PC-3 (cell line): ENCODE measurements at places on chromosomes 2 and 18. TPM values are rescaled to one million over a fixed set of nuclear protein-coding genes. Genes with fewer than 3 reads are reported as not detected.

DNA sequence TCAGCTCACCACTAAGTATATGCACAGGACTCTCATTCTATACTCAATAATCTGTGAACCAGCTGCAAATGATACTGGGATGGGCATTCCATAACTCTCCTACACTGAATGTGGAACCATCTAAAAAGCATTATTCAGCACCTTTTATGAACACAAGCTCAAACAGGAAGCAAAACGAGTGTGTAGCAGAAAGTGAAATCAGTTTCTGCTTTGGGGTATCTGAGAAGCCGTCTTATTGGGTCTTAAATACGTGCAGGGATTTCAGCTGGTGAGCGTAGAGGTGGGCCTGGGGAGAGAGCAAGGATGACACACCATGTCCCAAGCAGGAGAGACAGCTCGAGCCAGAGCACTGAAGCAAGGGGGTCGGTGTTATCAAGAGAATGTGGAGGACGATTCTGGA, 120.0 kb upstream of the TTN start:
- no peak overlapping the region for H3K4me3 ChIP-seq
- no peaks in the 10 kb centered on the region for H3K36me3 ChIP-seq
- H3K27me3 ChIP-seq, result no peaks in the 10 kb centered on the region

Gene CNTNAP5
- not detected in 2 replicates for total RNA-seq

- H3K27ac ChIP-seq, result no peak overlapping the region
- H3K4me3 ChIP-seq, result no peak overlapping the region
- no peaks in the 10 kb centered on the region for H3K4me1 ChIP-seq
- H3K27me3 ChIP-seq, result no peaks in the 10 kb centered on the region
- peak; percentile 29 for DNase-seq
These were observed 161.8 kb downstream of the SOCS6 start for GRCh38 chr18:70450426-70451253.

- no peaks in the 10 kb centered on the region for H3K27me3 ChIP-seq
- DNase-seq, result no peak
- H3K4me1 ChIP-seq, result no peaks in the 10 kb centered on the region
- no peaks in the 10 kb centered on the region for H3K36me3 ChIP-seq
These were observed 144.1 kb downstream of the SMAD7 start for GRCh38 chr18:48806551-48807261.

DNA sequence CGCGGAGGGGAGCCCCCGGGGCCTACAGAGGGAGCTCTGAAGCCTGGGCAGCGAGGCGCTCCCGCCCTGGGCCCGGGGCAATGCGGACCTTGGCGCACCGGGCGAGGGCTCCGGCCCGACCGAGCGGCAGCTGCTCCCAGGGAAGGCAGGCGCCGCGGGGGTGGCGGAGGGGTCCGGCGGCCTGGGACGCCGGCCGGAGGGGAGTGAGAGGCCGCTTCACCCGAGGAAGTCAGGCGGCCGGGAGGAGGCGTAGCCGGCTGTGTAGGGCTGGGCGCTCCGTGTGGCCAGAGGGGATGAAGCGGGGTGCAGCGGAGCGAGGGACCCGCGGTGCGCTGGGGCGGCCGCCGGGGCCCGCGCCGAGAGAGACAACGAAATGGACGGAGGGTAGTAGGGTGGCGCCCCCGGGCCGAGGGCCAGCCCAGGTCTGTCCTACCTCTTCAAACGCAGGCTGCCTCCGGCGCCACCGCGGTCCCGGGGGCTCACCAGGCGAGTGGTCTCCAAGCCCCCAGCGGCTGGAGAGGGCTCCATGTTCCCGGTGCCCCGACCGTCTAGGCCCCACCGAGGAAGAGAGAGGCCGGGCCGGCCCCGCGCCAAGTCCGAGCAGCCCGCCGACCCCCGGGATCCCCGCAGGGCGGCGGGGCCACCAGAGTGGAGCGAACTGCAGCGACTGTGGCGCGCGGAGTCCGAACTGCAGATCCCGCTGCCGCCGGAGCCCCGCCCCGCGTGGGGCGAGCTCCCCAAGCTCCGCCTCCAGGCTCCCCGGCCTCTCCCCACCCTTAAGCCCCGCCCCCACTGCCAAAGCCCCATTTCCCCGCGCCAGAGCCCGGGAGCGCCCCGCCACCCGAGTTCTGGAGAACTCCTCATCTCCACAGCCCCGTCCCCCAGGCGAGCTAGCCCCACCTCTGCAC, at the start of gene SLC30A3:
Gene SLC30A3, minus strand, starts transcription at position 669 of the 908 bp plus-strand sequence. Its CDS starts 141 bp downstream, at position 528.
- no peak within 1 kb of the TSS for H3K27ac ChIP-seq
- no peak for DNase-seq
- H3K36me3 ChIP-seq, result no peaks in the 10 kb centered on the region
